ENCODE measurements at places on chromosomes 3 and 15.
A peak's percentile ranks its signal among the peaks of the same experiment; 100 is the strongest.

GRCh38 chr3:183106635-183107034 is 7.3 kb upstream of the MCCC1 start:
- DNase-seq, result no peak

GRCh38 chr3:52088445-52089367 is 32.3 kb upstream of the DUSP7 start:
- no peak for DNase-seq

DNA sequence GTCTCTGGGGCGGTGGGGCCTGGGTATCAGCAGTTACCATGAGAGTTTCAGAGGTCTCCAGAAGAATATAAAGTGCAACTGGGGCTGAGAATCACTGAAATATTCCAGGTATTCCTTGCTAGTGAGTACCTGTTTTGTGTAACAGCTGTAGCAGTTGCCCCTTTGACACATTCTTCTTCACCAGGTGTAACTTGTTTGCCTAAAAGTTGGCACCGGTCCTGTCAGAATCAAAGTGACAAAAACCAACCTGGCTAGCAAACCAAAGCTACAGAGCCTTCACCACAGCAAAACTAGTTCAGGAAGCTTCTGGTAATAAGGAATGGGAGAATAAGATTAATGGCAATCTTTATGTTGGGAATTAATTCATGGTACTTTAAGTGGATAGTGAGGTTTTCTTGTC is 296.0 kb downstream of the NAALADL2 start:
- no peak for DNase-seq

DNA sequence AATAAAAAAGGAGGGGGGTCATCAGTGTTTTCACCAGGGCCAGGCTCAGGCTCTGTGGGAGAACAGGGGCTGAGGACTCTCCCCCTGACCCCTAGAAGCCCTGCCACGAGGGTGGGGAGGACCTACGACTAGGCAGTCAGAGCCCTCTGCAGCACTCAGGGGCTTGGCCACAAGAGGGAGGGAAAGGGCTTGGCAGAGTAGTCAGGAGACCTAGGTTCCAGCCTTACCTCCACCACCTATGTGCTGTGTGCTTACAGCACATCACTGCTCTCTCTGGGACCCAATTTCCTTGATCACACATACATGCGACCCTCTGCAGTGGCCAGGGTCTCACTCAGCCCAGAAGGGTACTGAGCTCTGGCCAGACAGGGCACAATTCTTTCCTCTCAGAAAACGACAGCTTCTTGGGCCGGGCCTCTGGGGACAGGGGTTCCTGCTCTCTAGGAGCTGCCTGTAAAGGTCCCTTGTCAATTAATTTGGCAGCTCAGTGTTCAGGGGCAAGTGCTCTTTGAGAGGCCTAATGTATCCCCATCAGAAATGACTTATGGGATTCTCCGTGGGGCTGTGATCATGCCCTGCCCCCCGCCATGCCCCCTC is 16.4 kb upstream of the SKIC8 start:
- peak; percentile 59 for DNase-seq

DNA sequence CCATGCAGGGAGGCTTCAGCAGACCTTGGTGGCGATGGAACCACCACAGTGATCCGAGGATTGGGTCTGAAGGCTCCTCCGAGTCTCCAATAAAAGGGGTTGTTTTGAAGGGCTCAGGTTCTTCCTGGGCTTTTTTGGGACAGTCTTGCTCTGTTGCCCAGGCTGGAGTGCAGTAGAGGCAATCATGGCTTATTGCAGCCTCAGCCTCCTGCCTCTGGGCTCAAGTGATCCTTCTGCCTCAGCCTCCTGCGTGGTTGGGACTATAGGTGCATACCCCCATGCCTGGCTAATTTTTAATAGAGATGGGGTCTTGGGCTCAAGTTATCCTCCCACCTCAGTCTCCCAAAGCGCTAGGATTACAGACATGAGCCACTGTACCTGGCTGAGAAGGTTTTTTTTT is 84.8 kb downstream of the IGF1R start:
- DNase-seq, result no peak

- DNase-seq, result peak; percentile 87
Measured at GRCh38 chr3:129829640-129830039, 63.9 kb downstream of the TMCC1 start.

DNA sequence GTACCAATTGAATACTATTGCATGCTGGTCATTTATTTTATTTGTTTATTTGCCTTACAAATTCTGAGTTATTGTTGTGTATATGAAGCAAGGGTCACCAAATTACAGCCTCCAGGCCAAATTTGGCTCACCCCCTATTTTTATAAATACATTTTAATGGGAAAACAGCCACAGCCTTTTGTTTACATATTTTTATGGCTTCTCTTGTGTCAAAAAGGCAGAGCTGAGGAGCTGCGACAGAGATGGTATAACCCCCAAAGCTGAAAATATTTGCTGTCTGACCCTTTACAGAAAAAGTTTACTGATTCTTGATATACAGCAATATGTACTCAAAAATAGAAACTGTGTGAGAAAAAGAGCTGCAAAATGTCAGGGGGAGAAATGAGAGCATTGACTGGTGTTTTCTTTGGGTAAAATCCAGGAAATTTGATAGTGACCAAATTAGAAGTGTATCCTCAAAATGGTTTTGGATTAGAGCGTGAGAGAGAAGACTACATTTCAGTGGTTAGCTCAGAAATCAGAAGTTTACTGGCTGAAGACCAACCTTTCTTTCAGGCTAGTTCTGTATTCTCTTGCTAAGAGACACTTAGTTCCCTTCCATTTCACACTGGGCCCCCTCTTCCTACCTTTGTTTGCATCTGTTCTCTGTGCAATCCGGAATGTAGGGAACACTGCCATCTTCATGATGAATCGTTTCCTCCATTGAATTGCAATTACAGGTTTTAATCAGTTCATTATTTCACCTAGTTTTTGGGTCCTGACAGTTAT is 757.8 kb downstream of the AGBL1 start:
- DNase-seq, result no peak

- no peak for DNase-seq
Measured at GRCh38 chr3:192091831-192092230, 630.9 kb downstream of the PYDC2 start.

DNA sequence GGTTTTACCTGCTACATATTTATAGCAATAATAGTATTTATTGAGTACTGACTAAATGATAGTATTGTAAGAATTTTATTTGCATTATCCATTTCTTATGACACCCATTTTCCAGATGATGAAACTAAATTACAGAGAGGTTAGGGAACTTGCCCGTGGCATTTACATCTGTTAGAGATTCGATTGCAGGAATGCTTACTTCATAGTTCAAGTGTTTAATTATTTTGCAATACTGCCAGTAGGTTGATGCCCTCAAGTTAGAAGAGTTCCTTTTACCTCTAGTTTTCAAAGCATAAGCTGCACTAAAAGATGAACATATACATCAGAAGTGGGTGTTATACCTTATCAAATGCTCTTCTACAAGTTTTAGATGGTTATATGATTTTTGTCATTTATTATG is 362.8 kb upstream of the RGMA start:
- no peak for DNase-seq

GRCh38 chr15:47983533-47983932 is 137.3 kb upstream of the SLC24A5 start:
- DNase-seq, result no peak

DNA sequence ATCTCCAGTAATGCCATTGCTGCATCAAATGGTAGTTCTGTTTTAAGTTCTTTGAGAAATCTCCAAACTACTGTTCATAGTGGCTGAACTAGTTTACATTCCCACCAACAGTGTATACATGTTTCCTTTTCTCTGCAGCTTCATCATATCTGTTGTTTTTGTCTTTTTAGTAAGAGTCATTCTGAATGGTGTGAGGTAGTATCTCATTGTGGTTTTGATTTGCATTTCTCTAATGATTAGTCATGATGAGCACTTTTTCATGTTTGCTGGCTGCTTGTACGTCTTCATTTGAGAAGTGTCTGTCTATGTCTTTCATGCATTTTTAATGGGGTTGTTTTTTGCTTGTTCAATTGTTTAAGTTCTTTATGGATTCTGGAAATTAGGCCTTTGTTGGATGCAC is 10.2 kb upstream of the GCSAM start:
- no peak for DNase-seq

DNA sequence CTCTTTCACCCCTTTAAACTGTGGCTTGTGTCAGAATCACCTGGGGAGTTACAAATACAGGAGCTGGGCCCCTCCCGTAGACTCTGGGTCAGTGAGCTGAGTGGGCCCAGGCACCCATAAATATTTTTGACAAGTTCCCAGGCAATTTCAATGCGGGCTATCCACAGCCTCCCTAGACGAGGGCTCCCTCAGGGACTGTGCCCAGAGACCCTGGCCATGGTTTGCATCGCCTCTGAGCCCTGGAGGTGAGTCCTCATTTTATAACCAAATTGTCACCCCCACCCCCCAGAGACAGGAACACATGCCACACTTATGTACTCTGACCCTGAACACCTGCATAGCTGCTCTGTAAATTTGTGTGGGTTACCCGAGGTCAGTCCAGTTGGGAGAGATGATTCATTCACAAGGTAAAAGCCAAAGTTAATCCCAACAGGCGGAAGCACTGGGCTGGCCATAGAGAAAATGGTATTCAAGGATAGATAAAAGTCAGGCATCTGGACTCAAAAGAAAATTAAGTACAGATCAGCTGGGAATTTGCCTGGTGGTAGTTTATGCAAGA is 146.5 kb upstream of the SLC6A11 start:
- no peak for DNase-seq

DNA sequence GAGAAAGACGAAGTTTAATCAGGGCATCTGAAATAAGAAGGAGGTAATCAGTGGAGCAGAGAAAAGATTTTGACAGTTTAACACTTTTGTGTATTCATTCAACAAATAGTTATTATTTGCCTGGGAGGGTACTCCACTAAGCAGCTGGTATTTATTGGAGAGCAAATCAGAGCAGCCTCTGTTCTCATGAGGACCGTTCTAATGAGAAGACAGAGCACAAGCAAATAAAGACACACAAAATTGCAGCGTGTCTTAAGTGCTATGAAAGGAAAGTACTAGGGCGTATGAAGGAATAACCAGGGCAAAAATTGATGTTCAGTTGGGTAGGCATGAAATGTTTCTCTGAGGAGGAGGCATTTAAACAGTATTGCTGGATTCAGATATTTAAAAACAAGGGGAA is 302.9 kb upstream of the RARB start:
- DNase-seq, result no peak

GRCh38 chr15:67564968-67565345 is 22.5 kb downstream of the MAP2K5 start:
- DNase-seq, result no peak

DNA sequence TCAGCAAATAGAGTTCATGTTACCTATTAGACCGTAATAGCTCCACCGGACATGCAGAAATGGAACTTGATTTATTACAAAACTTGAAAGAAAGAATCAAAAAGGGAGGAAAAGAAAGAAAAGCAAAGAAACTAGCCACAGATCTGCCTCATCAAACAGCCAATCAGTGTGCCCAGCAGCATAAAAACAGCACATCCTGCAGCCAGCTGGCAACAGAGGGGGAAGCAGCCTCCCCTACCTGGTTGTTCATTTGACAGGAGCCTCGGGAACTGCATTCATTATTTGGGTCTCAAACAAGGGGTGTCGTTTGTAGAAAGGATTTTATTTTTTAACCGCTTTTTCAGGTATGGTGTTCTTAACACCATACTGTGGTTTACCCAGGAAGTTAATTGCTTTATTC is 181.5 kb upstream of the TOPAZ1 start:
- no peak for DNase-seq

GRCh38 chr15:45021348-45021747 is 1.6 kb upstream of the SORD start:
- no peak for DNase-seq

GRCh38 chr3:48057521-48057920 is 41.3 kb upstream of the MAP4 start:
- no peak for DNase-seq

DNA sequence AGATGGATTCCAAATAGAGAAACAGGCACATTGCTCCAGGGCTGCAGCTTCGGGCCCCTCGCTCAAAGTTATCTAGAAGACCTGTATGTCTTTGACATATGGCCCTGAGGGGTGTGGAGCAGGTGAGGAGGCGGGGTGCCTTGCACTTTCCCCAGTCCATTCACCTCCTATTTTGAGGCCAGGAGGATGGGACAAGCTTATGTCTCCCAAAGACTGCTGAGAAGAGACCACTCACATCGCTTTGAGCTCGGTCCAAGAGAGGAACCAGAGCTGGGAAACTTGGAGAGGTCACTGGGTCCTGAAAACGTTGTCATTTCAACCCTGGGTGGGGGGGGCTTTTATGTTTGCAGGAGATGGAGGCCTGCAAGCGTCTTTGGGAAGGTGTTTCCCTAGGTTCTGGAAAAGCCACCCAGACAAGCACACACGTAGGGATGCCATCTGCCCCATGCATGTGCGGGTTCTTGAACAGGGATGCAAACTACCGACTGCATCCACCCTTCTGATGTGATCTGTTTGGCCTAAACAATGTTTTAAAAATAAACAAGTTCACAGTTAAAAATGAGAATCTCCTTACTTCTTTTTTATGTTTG is 33.7 kb upstream of the SYNM start:
- no peak for DNase-seq

- no peak for DNase-seq
Measured at GRCh38 chr15:72845981-72846383, 62.4 kb upstream of the ADPGK start.

DNA sequence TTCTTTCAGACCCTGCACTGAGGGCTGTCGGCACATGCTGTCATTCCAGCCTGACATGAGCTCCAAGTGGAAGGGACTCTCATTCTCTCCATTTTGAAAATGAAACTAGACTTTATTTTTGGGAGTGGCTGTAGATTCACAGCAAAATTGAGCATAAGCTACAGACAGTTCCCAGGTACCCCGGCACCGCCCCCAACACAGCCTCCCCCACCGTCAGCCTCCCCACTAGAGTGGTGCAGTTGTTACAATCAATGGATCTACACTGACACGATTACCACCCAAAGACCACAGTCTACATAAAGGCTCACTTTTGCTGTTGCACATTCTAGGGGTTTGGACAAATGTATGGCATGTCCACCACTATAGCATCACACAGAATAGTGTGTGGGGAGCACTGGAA is 29.5 kb upstream of the FGD5 start:
- DNase-seq, result no peak

DNA sequence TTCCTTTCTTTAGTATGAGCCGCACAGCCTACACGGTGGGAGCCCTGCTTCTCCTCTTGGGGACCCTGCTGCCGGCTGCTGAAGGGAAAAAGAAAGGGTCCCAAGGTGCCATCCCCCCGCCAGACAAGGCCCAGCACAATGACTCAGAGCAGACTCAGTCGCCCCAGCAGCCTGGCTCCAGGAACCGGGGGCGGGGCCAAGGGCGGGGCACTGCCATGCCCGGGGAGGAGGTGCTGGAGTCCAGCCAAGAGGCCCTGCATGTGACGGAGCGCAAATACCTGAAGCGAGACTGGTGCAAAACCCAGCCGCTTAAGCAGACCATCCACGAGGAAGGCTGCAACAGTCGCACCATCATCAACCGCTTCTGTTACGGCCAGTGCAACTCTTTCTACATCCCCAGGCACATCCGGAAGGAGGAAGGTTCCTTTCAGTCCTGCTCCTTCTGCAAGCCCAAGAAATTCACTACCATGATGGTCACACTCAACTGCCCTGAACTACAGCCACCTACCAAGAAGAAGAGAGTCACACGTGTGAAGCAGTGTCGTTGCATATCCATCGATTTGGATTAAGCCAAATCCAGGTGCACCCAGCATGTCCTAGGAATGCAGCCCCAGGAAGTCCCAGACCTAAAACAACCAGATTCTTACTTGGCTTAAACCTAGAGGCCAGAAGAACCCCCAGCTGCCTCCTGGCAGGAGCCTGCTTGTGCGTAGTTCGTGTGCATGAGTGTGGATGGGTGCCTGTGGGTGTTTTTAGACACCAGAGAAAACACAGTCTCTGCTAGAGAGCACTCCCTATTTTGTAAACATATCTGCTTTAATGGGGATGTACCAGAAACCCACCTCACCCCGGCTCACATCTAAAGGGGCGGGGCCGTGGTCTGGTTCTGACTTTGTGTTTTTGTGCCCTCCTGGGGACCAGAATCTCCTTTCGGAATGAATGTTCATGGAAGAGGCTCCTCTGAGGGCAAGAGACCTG is 13.2 kb downstream of the GREM1 start:
- DNase-seq, result no peak
